ENCODE measurements at places on chromosomes 1 and 21.

DNA sequence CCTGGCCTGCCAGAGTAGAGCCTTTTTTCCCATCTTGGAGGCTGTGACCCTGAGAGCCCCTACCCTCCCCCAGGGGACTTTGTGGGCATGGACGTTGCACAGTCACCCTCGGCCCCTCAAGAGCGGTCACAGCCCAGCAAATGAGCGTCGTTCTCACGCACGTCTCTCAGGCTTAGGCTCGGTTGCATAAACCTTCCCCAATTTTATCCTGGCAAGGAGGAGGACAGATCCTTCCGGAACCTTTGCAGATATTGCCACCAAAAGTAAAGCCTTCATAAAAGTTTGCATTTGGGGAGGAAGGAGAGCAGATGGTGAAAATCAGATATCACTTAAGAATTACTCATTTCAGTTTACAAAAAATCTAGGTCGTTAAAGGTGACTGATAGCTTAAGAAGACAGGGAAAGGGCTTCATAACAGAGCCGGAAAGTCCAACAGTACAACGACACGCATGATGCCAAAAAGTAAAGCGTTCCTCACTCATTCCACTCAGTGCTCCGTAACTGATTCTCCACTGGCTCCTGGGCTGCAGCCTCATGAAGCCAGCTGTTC lies 29.3 kb downstream of the PDE9A start:
- no peak for DNase-seq

DNA sequence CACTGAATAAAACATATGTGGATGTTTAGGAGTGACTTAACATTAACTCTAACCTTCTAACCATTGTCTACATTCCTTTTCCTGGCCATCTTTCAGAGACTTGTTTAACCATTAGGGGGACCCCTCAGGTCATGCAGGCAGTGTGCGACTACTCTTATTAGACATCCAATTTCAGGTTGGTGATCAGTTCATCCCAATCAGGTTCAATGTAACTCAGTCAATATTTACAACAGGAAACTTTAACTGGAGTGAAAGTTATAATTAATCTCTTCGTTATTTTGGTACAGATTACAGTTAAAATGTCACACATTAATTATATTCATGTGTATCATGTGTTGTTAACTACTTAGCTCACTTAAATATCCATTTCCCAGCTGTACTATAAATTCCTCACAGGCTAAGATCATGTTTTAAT lies 68.8 kb upstream of the RGS1 start:
- DNase-seq = no peak

- DNase-seq = no peak
Measured at GRCh38 chr1:195082183-195082582, 1526.1 kb downstream of the KCNT2 start.

DNA sequence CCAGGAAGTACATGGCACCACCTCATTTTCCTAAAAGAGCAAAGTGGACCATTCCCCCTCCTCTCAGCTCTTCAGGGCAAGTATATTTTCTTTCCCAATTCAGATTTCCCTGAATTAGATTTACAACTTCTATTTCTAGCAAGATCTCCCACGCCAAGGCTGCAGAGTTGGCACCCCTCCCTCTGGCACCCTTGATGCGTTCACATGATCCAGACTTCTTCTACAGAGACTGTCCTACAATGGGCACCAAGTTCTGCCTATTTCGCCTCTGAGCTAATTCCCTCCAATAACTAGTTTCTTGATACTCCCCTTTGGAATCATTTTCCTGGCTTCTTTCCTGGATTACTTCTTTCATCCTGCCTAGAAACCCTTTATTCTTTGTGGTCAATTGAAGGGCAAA lies 122.0 kb downstream of the CDC7 start:
- no peak for DNase-seq

- DNase-seq = no peak
Measured at GRCh38 chr1:1538989-1539309, 1.5 kb downstream of the TMEM240 start.

- DNase-seq = no peak
Measured at GRCh38 chr1:220894025-220894923, 15.0 kb downstream of the HLX start.

GRCh38 chr21:38951095-38951730 lies 145.5 kb downstream of the ETS2 start:
- DNase-seq = no peak

DNA sequence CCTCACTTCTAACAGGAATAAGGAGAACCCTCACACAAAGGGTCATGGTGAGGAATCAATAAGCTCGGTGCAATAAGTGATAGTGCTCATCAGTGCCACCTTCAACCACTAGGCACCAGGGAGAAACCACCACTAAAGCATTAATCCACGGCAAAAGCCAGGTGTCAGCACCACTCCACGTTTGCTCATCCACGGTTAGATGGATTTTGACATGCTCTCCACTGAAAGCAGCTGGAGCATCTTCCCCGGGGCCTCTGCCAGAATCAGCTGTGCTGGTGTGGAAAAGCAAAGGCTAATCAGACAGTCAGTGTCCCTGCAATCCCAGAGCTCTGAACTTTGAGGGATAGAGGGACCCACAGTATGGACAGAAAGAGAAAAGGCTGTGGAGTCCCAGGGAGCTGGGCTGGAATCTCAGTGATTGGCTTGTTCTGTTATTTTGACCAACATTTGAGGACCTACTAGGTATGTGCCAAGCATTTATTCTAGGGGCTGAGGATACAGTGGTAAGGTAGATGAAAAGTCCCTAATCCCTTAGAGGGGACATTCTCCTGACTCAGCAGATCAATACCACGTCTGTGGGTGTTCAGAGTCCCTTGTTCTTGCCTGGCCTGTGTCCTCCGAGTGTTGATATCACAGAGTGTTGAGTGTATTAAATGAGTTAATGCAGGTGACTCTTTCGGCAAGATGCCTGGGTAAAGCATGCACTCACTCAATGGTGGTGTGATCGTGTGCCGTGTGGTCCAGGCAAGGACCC lies 41.3 kb downstream of the FHAD1 start:
- no peak for DNase-seq

DNA sequence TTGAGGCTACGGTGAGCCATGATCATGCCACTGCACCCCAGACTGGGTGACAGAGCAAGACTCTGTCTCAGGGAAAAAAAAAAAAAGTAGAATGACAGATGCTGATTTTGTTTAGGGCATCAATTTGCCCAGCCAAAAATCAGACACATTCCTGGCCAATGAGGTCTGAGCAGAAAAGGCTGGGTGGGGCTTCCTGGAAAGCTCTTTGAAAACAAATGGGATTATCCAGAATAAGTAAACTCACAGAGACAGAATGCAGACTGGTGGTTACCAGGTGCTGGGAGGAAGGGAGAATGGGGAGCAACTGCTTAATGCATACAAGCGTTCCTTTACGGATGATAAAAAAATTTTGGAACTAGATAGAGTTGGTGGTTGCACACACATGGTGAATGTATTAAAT lies 10.1 kb upstream of the CITED4 start:
- DNase-seq = no peak

DNA sequence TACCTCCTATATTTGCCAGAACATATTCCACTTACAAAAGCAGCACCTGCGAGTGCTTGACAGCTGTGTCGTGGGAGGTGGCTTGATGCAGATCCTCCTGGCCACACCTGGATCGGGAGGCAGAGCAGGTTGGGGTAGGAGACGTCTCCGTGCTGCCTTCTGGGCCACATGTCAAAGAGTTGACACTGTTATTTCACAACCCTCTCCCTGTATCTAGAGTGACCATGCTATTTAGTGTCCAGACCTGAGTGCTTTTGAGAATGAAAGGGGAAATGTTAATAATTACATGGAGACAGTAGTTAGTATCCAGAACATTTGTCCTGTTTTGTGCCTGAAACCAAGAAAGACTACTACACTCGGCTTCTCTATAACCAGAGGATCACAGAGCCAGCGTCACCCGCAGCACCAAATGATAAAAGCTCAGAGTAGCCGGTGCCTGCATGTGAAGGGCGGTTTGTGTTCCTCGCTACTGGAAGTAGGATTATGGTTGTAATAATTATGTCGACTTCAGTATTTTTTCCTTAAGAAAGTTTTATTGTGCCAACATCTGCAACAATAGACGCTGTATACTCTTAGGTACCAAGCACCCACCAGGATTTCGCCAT lies 77.1 kb downstream of the GALNT2 start:
- DNase-seq = no peak

- DNase-seq = peak; percentile 28
Measured at GRCh38 chr21:41895643-41896493, 16.7 kb upstream of the PRDM15 start.

DNA sequence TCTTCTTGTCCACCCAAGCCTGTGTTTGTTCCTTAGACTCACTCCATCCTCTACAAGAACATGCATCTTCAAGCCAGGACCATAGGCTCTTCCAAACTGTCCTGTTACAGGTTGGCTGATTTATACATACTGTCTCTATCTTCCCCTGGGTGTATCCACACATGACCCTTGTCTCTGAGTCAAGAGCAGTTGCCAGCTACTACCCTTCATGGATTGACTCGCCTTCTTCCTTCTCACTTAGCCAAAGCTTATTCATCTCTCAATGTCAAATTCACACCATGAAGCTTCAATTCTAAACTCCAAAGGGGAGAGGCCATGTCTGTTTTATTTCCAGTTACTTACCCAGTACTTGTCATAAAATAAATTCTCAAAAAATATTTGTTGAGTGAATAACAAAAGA lies 64.1 kb upstream of the CACHD1 start:
- DNase-seq = no peak

- no peak for DNase-seq
Measured at GRCh38 chr1:22912311-22912710, 60.4 kb downstream of the LACTBL1 start.

DNA sequence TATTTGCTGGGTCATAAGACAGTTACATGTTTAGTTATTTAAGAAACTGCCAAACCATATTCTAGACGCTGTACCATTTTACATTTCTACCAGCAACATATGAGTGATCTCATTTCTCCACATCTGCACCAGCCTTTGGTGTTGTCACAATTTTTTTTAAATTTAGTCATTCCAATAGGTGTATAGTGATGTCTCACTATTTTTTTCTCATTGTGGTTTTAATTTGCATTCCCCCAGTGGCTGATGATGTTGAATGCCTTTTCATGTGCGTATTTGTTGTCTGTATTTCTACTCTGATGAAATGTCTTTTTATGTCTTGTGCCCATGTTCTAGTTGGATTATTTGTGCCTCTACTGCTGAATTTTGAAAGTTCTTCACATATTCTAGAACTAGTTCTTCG lies 38.4 kb downstream of the NFASC start:
- DNase-seq = no peak

DNA sequence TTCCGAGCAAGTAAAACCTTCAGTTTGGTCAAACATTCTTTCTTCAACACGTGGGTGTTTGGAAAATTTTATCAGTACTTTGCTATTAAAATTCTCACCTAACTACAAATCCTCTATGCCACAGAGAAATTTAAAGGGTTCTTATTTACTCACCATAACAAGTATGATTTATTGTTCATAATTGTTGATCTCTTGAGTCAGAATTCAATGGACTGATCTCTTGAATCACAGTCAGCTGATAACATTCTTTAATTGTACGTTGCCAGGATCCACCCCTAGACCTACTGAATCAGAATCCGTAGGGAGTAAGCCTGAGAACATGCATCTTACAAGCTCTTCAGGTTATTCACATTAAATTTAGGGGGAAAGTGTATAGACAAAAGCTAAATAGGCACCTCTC lies 51.2 kb downstream of the DIPK1A start:
- no peak for DNase-seq

DNA sequence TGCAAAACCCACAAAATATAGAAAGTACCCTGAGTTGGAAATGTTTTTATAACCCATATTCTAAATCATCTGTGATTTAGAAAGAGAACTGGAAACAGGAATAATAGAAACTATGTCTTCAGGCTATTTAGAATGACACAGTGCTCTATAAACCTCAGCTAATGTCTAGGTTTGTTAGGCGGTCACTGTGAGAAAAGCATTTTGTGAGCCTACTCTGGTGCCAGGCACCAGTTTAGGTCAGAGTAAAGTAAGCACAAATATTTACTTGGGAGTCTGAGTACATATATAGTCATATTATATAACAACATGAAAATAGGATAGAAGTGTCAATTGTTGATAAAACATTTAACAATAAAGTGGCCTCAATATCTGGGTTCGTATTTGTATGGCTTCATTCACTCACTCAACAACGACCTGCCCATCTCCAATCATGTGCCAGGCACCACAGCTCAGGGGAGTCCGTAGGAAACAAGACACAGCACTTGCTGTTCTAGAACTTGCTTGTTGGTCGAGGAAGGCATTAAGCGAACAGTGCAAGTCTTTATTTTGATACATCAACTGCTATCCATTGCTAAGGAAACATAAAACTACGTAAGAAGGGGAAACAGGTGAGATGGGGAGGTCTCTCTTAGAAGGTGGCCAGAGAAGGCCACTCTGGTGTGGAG lies 37.2 kb downstream of the GNB1 start:
- no peak for DNase-seq

GRCh38 chr1:89965193-89965768 lies 29.6 kb upstream of the ZNF326 start:
- DNase-seq = no peak

DNA sequence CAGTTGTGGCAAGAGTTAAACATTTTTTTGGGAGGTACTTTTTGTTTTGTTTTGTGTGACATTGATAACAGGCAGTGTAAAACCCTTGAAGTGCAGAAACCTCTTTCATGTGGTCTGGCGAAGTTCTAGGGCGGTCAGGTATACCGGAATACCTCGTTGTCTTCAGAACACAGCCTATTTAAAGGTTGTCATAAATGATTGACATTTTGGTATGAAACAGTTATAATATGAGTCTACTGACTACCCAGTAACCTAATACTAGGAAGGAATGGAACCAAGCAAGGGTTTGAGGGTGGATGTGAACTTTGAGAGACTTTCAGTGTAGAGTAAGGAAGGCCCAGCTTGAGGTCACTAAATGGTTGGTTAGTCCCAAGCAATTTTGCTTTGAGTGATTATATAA lies 40.5 kb downstream of the PATJ start:
- DNase-seq = peak; percentile 8

All from stimulated activated CD8-positive, alpha-beta memory T cell treated with anti-CD3 and anti-CD28 coated beads, Interleukin-2, amount 100 ng/mL, for 48 hours (primary cell).